Activated CD4-positive, alpha-beta T cell treated with anti-CD3 and anti-CD28 coated beads, Interleukin-2, amount 50 U/mL, for 48 hours (primary cell): ENCODE measurements at places on chromosomes 2 and 18.
A peak's percentile ranks its signal among the peaks of the same experiment; 100 is the strongest.

DNA sequence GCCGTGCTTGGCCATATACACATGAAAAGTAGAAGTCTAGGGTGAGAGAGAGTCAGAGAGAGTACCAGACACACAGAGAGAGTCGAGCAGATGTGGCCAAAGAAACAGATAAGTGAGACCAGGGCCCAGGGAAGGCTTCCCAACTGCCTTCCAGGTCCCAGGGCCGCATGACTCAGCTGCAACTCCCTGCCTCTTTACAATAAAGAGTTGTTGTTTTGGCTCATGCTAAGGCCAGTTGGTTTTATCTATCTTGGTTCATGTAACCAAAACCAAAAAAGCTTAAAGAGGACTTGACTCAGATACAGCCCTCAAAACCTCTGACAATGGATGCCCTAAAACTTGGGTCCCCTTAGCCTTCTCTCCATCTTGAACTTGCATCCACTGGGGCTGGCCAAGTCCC, 36.9 kb downstream of the REEP1 start:
- no peak for DNase-seq

DNA sequence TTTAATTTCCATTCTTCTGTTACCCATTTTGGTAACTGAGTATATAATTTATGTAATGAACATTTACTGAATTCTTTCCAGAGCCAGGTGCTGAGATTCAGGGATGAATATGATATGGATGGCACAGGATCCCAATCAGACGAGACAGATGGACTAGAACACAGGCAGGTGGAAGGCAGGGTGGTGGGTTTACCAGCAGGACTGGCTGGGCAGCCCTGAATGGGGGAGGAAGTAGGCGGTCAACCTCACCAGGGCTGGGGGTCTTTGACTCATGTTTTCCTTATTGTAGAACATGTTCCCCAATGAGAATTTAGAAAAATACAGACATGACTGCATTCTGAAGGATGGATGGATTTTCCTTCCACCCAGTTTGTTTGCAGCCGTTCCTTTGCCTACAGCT, 80.3 kb downstream of the CIB4 start:
- DNase-seq: no peak

DNA sequence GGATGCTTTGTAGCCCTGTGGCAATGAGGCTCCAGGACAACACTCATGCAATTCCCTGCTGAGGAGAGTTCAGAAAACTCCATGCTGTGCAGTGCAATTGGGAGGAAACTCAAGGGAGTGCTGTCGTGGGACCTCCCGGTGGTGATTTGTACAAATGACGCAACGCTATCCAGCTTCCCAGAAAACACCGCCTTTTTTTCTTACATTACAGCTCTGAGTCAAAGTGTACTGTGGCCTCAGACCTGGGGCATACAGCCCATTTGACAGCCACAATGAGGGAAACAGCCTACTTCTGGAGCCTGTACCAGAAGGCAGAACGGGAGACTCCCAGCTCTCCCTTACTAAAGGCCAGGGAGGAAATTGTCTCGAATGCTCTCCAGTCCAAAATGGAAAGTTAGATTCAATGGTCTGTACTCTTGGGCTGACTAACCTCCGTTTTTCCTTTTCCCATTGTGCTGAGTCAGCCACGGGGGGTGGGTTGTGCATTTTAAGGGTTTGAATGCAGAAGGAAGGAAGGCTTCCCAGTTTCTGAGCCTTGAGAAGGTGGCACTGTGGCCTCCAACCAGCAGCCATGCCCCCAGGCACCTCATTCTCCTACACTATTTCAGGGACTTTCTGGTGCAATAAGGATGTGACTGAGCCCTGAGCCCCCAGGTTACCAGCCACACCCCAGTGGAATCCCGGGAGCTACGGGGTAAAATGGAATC, 16.4 kb upstream of the CYP1B1 start:
- DNase-seq: no peak

DNA sequence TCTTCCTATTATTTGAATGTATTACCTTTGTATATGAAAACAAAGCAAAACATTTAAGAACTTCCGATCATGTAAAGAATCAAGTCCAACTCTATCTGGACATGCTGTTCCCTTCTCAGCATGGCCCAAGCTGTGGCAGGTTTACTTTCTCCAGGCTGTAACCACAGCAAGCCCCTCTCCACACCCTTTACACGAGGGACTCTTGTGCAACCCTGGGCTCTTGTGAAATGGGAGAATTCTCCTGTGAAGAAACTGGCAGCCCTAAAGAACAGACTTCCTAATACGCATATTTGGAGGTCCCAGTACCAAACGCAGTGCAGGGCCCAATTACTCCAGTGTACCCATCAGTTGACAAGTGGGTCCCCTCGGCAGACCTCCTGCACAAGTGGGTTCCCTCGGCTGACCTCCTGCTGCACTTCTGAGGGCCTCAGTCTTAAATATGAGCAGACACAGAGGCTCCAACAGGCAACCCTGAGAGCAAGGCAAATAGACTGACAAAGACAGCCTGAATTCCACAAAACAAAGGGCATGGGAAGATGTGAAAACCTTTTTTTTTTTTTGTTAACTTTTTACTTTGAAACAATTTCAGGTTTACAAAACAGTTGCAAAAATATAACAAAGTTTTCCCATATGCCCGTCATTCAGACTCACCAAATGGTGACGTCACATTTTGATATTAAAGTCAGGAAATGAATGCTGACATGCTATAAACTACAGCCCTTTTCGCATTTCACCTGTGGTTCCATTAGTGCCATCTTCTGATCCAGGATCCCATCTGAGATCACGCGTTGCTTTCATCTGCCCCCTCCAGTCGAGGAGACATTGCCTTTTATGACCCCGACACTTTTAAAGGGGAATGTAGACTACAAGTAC, 78.2 kb downstream of the FBXO15 start:
- DNase-seq: no peak

GRCh38 chr2:51153236-51153635, 121.3 kb upstream of the NRXN1 start:
- no peak for DNase-seq

- peak; percentile 67 for DNase-seq
Observed at GRCh38 chr18:51211552-51211951, 14.1 kb upstream of the MEX3C start.

DNA sequence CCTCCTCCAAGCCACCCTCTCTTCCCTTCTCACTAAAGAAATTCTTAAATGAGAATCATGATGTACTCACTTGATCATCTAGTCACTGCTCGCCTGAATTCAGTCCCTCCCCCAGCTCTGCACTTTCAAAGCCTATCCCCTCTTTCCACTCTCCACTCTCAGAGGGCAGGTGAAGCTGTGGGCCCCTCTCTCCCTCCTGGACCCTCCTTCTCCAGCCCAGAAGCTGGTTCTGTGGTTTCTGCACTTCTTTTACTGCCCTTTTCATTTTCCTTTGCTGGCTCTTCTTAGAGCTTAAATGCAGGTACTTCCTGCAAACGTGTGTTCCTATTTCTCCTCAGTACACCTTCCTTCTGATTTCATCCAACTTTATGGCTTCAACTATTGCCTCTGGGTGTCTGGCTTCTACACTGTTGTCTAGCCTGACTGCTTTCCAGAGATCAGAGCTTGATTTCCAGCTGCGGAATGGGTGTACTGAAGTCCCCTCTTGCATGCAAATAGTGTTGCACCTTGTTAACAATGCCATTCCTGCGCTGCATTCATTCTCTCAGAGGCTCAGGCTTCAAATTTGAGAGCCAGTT, 15.3 kb upstream of the TXNDC2 start:
- no peak for DNase-seq

- DNase-seq: no peak
Observed at GRCh38 chr18:10121786-10122515, 208.1 kb downstream of the VAPA start.

DNA sequence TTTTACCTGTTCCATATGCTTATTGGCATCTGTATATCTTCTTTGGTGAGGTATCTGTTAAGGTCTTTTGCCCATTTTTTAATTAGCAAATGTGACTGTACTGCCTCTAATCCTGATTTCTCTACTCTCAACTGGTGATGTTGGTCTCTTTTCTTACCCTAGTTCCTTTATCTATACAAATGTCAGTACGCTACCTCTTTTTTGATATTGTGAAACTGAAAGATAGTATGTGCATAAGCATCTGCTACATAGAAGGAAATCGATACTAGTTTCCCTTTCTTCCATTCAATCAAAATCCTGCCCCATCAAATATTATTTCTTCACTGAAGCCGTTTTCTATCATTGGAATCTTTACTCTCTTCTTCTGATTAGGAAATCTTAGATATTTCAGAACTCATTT, 194.9 kb upstream of the SPOPL start:
- no peak for DNase-seq

DNA sequence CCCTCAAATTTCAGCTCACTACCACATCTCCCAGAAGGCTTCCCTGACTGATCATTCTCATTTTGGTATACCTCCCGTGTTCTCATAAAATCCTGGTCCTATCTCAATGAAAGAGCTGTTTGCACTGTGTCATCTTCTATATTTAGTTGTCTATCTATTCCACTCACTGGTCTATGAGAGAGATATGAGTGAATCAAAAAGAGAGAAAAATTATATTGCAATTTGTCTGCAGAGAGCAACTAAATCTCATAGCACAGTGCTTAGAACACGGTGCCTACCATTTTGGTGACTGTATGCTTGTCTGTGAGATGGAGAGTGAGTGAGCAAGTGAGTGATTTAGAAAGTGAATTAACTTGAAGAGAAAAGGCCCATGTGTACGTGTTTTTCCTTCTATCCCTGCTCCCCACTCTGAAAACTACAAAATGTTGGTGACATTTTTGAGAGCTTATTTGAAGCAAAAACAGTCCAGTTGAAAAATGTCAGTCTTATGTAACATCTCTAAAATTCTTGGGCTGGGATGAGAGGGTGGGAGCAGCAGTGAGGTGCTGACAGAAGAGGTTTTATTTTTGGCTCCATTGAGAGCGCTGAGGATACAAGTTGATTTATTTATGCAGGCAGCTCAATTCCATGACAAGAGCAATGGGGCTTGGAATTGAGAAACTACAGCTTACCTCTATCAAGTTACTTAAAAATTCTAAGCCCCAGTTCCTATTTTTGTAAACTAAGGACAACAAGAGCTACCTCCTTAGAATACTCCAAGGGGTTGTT, 373.5 kb upstream of the CHST9 start:
- no peak for DNase-seq

GRCh38 chr2:237759176-237759575, 39.4 kb upstream of the RBM44 start:
- no peak for DNase-seq
